ENCODE measurements at places on chromosomes 11 and 22.

DNA sequence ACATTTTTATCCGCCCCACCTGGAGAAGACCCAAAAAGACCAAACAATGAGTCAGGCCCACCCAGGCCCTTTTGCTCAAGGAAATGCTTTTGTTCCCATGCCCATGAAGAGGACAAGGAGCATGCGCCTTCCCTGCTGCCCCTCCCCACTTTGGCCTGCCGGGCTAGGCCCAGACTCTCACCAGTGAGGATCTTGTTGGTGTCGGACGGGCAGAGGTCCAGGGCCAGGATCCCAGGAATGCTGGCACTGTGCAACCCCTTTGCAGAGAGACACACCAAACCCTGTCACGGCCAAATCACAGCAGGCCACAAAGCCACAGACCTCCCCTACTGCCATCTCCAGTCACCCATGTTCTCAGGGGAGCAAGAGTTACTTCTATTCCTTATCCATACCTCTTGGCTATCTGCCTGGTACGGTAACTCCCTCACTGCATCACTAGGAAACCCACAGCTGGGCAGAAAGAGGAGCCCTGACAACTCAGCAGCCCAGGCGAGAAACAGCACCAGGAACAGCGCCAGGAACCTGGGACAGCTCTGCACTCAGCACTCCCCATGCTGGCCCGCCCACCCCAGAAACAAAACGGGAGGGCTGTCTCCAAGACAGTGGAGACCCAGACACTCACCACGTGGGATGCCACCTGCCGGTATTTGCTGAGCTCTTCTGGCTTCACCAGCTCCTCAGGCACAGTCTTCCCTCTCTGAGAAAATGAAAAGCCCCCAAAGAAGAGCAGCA, 5.5 kb downstream of the PRPF19 start:
- no peak for DNase-seq

DNA sequence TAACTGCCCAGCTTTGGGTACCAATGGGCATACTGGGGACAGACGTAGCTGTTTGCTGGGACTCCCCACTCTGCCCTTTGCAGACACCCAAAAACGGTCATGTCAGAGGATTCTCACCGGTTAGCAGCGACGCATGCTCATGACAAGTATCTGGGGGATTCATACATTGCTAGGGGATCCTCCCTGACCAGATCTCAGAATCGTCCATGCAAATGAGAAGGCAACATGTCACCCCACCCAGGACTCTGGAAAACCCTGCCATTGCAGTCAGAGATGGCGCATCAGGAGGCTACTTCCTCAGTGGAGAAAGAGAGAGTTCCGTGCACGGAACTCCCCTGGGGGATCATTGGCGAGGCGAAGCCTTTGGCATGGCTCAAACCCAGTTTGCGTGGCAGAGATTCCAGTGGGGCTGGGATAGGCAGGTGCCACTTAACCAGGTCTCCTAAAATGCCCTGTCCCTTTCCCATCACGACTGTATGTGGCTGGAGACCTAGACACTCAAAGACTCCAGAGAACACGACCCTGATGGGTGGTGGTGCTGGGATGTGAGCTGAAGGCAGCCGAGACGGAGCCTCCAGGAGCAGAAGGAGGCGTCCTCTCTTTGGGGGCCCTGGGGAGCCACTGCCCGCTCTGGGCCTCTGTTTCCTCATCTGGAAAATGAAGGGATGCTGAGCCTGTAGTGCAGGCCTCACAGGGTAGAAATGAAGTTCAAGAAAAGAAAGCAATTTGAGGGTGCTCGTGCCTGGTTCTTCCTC, 4.9 kb downstream of the RGL4 start:
- DNase-seq = no peak

DNA sequence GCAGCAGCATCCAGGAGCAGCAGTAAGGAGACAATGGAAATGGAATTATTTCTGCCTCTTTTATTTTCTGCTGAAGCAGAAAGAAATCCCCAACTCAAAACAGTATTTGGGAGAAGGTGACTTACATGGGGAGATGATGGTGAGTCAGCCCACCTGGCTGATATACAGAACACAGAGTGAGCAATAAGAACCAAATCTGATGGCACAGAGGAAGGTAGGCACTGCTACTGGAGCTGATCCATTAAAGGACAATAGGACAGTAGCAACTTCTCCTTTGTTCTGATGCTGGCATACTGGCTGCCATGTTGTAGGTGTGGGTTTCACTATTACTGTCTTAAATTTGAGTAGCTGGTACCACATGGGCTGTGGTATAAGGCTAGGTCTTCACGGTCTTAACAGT, 45.2 kb downstream of the CLPB start:
- no peak for DNase-seq

GRCh38 chr22:20511578-20512229, 4.3 kb downstream of the MED15 start:
- DNase-seq = no peak

DNA sequence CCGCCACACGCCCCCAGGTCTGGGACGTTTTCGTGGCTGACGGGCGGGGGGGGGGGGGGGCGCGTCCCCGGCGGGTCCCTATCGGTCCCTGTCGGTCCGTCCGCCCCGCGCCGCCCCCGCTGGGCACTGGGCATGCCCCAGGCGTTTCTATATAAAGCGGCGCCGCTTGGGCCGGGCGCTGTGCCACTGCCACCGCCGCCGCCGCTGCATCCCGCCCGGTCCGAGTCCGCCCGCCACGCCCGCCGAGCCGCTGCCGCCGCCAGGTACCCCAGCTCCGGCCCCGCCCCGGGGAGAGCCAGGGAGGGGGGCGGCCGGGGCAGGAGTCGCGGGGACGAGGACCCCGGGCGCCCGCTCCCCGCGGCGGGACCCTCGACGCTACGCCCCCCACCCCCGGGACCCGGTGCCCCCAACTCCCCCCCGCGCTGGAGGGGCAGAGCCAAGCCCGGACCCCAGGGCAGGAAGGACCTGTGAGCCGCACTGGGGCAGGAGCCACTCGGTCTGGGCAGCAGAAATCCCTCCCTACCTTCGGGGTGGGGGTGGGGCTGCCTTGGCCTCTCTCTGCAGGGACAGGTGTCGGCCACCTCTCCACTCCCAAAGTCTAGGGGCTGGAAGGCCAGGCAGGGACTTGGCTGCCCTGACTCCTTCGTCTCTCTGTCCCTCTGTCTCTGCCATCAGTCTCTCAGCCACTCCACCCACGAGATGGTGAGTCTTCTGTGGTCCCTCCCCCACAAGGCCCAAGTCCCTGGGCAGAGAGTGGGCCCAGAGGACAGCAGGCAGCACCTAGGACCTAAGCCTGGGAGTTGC, at the start of gene CARNS1:
Gene CARNS1, plus strand, starts transcription at position 178 of the 804 bp plus-strand sequence. Its CDS starts 522 bp downstream, at position 700.
- DNase-seq = no peak

GRCh38 chr22:26707581-26707980, 50.2 kb downstream of the MIAT start:
- peak; percentile 29 for DNase-seq

- no peak for DNase-seq
Measured at GRCh38 chr11:64876835-64877341, 1.5 kb downstream of the EHD1 start.

GRCh38 chr22:19123936-19124335, 1.7 kb upstream of the DGCR2 start:
- no peak for DNase-seq

GRCh38 chr22:40014667-40015248, 20.0 kb downstream of the FAM83F start:
- no peak for DNase-seq

GRCh38 chr11:14518820-14519219, 1.4 kb downstream of the PSMA1 start:
- no peak for DNase-seq

DNA sequence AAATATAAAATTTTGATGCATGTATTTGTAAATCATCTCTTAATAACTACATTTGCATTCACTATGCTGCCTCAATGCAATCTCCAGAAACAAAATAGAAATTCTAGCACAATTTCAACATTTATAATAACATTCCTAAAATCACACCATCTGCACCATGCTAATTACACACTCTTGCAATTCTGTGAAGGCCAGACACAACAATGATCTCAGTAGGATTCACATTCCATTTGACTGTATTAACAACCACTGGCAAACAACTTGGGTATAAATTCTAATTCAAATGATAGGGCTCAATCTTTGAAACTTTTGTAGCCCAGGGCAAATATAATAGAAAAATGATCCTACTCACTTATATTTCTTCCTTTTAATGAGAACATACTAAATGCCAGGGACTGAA, 25.9 kb downstream of the RAB6A start:
- no peak for DNase-seq

- peak; percentile 9 for DNase-seq
Measured at GRCh38 chr22:24157822-24158135, 23.5 kb upstream of the SUSD2 start.
